Dermis microvascular lymphatic vessel endothelial cell (primary cell): ENCODE measurements at places on chromosomes 1 and 21. TPM values are rescaled to one million over a fixed set of nuclear protein-coding genes. Genes with fewer than 3 reads are reported as not detected.

DNA sequence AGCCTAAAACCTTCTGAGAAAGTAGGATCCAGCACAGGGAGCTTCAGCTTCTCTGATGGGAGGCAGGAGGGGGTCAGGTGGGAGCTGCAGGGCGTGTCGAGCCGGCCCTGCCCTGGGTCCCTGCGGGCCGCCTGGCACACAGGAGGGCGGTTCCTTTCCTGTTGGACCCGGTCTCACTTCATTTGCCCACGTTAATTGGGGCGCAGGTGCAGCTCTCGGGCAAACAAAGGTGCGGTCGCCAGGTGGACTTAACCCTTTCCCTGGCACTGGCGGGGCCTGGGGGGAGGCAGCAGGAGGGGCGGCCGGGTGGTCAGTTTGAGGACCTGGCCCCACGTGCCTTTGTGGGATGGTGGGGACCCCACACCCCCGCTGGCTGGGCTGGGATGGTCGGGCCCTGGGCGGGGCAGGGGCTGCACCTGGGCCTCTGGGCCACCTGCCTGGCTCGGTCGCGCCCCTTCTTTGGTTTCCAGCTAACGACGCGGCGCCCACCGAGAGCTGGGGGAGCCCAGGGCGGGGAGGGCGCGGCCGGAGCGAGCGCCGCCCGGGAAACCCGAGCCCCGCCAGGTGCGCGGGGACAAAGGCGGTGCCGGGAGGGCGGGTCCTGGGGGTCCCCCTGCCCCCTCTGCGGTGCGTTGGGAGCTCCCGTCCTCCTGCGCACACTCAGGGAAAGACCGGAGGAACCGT is 20.8 kb upstream of the C1orf159 start:
- no peak for DNase-seq

Gene DENND2C
- total RNA-seq: 4.0 and 6.4 TPM in 2 replicates

- no peak for DNase-seq
Observed at GRCh38 chr1:235181561-235182245, 20.7 kb upstream of the RBM34 start.

GRCh38 chr1:158329733-158330132 is 1.6 kb downstream of the CD1B start:
- DNase-seq: no peak

Gene LIPI
- total RNA-seq: not detected in 2 replicates

- DNase-seq: no peak
Observed at GRCh38 chr1:18960409-18960808, 3.9 kb upstream of the IFFO2 start.

GRCh38 chr1:221793439-221794078 is 51.7 kb upstream of the DUSP10 start:
- DNase-seq: no peak

DNA sequence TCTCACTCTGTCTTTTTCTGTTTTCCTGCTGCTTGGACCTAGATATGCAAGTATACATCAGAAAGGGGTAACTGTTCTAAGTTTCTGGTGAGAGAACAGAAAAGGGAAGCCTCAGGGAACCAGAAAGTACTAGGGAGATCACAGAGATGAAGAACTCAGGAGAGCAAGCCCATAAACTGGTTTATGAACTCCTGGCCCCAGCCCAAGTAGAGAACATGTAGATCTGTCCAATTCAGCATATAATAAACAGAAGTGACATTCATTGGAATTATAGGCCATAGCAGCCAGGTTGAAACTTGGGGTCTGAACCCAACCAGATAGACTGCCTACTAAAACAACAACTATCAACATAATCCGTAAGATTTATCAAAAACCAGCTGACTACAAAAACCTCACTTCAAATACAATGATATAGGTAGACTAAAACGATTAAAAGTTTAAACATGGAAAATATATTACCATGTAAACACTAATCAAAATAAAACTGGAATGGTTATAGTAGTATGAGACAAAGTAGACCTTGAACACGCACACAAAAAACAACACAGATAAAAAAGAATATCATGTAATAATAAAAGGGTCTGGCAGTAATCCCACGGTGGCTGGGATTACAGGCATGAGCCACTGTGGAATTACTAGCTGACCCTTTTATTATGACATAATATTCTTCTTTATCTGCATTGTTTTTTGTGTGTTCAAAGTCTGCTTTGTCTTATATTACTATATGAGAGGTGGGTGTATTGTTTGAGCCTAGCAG is 65.0 kb downstream of the ZSWIM5 start:
- no peak for DNase-seq

DNA sequence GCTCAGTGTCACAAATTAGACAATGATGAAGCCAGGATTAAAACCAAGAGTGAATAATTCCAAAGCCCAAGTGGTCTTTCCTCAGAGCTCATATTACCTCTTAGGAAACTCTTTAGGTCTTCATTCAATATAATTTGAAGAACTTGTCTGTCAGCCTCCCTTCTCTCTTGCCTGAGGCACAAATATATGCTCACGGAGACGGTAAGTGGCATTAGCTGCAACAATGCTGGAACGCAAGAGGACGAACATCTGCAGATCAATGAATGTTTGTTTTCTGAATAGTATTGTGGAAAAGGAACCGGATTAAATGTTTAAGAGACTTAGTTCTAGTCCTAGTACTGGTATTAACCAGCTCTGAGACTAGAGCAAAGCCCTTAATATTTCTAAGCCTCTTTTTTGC is 39.7 kb upstream of the LYST start:
- DNase-seq: no peak
